Activated CD4-positive, alpha-beta T cell treated with anti-CD3 and anti-CD28 coated beads, Interleukin-2, amount 50 U/mL, for 1 hour (primary cell): ENCODE measurements at places on chromosomes 7 and 10.

- peak; percentile 44 for DNase-seq
Observed at GRCh38 chr7:32427769-32428291, 62.4 kb downstream of the LSM5 start.

GRCh38 chr7:74092964-74093471, 9.4 kb downstream of the LIMK1 start:
- DNase-seq = no peak

DNA sequence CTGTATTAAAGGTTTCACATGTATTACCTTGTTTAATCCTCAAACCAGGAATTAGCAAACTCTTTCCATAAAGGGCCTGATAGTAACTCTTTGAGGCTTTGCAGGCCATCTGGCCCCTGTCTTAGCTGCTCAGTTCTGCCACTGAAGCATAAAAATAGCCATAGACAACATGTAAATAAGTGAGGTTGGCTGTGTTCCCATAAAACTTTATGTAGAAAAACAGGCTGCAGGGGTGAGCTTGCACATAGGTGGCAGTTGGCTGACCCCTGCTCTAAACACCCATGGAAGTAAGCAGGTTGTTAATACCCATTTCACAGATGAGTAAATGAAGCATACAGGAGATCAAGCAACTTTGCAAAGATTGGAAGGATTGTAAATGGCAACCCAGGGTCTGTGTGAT, 1279.2 kb upstream of the AUTS2 start:
- DNase-seq = no peak

DNA sequence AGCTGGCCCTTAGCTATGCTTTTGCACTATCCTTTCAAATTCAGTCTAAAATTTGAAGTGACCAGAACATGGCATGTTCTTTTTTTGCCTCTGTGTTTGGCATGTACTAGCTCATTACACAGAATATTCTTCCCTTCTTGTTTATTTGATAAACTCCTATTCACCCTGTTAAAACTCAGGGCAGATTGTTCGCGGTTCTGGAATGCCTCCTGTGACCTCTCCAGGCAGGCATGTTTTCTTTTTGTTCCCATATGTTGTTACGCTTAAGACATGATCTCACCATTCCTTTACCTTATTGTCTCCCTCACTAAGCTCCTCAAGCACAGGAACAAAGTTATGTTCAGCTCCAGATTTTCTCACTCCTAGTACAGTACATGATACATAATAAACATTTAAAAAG, 181.7 kb downstream of the CCSER2 start:
- no peak for DNase-seq

DNA sequence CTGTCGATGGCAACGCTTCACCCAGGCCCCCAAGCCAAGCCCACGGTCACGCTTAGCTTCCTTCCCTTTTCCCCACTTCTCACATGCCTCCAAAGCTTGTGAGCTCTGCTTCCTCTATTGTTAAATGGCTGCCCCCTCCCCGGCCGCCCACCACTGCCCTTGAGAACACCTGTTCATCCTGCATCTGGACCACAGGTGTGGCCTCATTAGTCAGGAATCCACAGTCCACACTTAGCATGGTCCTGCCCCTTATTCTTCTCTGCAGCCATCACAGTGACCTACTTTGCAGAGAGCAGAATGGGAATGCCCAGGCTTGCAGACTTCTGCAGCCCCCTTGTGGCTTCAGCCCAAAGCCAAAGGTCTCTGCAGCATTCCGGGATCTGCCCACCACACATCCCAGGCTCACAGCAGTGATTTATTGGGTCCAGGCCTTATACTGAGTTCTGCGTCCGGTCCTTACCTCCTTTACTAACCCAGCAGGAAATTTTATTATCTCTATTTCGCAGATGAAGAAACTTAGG, 66.9 kb downstream of the PTPRE start:
- no peak for DNase-seq

DNA sequence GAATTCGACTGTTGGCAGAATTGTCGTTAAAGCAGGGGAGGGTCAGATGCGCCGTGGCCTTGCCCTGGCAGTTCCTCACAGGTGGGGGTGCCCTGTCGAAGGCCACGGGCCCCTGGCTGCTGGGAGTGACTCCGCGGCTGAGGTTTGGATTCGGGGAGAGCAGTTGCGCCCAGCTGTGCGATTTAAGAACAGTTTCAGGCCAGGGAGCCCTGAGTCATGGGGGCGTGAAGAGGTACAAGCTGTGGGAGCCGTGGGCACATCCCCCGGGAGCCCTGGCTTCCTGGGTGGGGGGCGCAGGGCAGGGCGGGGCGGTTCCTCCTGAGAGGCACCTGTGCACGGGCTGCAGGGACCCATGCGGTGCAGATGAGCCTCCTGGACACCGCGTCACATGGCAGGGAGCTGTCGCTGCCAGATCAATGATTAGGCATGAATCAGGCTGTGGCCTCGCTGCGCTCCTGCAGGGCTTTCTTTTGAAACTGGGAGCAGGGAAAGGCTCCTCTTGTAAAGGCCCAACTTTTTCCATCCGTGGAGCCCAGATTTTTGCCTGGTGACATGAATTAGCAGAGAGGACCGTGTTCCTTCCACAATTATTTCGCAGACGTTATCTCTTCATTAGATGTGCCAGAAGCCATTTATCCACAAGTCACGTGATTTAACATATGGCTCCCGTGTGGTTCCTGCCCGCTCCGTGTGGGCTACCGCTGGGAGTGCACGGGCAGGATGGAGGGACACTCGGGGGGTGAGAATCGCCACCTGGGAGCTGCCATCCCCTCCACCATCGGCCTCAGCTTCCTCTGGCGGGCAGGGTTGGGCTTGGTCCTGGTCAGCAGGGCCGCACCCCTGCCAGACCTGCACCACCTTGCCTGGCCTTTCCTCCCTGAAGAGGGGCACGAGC, 918 bp downstream of the PWWP2B start:
- peak; percentile 33 for DNase-seq

GRCh38 chr10:92619368-92619767, 26.4 kb downstream of the KIF11 start:
- no peak for DNase-seq

GRCh38 chr10:110355141-110355831, 50.6 kb upstream of the SMNDC1 start:
- no peak for DNase-seq

DNA sequence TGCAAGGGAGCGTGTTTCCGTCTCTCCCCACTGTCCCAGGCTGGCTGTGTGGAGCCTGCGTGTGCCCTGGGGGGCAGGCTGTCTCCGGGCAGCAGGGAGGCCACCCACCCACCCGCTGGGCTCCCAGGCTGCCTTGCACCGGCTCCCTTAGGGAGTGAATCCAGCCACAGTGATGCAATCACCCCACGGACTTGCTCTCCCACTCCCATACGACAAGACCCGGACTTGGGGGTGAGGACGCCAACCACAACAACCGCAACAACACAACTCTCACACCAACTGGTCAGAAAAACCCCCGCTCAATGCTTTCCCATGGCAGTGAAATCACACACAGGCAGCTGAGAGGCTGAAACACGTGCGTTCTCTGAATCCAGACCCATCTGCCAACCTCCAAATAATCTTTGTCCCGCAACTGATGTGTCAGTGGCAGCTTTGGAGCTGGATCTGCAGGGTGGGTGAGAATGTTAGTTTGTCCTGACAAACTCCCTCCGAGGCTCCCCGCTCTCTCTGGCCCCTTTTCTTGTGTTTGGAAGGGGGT, 62.7 kb upstream of the DDC start:
- DNase-seq = no peak

GRCh38 chr10:28595613-28596012, 62.7 kb downstream of the WAC start:
- DNase-seq = no peak

GRCh38 chr10:48749254-48749787, 64.6 kb downstream of the WDFY4 start:
- no peak for DNase-seq

DNA sequence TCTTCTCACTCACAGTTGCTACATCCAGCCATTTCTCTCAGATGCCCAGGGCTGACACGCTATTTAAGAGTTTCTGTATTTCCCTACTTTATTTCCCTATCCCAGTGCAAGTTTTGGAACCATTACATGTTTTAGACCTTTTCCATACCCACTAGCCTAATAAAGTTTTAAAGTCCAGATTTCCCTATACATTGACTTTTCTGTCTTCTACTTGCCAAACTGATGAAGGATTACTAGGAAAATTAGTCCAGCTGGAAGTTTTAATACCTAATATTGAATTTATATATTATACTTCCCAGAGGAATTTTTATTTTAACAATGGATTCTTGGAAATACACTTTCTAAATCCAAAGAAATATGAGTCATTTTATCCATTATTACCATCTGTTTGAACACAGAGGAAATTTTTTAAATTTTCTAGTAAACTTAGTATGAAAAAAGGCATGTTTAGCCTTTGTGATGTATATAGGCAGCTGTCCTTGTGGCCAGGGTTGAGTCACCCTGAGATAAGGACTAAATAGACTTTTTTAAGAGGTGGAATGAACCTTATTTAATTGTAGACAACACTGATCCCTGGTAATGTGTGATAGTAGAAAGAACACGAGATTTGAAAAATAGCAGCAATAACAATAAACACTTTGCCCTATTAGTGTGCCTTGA, 205.0 kb downstream of the TFEC start:
- DNase-seq = no peak

DNA sequence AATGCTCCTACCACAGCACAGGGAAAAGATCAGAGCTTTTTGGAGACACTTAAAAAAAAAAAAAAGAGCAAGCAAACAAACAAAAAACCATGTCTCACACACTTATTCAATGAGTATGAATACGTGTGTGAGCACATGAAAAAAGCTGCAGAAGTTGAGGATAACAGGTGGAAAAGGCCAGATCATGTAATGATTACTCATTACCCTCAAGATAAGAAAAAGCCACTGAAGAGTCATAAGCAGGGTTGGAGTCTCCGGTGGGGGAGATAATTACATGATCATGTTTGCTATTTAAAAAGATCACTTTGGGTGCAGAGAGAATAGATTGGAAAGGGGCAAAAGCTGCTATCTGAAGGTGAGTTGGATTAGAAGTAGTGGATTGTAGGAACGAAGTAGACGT, 77.0 kb downstream of the POU6F2 start:
- DNase-seq = no peak

DNA sequence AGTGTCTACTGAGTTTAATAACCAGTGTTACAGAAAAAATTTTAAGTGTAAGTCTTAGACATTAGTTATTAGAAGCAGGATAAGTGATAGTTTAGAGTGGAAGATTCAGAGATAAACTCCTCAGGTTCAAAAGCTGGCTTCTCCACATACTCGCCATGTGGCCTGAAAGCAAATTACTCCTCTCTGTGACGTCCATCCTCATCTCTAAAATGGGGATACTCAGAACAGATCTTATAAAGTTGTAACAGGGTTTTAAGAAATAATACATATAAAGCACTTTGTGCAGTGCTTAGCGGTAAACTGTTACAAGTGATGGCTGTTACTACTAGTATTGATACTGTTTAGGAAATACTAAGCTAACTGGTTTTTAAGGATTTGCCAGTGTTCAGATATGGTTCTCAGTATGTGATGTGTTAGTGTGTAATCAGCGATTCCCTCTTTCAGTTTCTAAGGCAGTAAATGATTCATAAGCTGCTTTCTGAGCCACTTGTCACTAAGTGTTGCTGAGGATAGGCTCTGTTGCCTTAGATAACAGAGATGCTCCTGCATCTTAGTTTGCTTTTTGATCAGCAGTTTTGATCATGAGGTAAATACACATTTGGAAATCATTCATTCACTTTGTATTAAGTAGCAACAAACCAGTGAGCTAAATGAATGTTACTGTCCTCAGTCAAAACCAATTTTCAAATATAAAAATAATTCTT, 58.7 kb downstream of the CYP51A1 start:
- no peak for DNase-seq

GRCh38 chr7:47304727-47305719, 276.9 kb downstream of the TNS3 start:
- no peak for DNase-seq

- no peak for DNase-seq
Observed at GRCh38 chr10:90834326-90834725, 23.5 kb downstream of the HTR7 start.

GRCh38 chr7:70097645-70098044, 499.4 kb downstream of the AUTS2 start:
- no peak for DNase-seq

DNA sequence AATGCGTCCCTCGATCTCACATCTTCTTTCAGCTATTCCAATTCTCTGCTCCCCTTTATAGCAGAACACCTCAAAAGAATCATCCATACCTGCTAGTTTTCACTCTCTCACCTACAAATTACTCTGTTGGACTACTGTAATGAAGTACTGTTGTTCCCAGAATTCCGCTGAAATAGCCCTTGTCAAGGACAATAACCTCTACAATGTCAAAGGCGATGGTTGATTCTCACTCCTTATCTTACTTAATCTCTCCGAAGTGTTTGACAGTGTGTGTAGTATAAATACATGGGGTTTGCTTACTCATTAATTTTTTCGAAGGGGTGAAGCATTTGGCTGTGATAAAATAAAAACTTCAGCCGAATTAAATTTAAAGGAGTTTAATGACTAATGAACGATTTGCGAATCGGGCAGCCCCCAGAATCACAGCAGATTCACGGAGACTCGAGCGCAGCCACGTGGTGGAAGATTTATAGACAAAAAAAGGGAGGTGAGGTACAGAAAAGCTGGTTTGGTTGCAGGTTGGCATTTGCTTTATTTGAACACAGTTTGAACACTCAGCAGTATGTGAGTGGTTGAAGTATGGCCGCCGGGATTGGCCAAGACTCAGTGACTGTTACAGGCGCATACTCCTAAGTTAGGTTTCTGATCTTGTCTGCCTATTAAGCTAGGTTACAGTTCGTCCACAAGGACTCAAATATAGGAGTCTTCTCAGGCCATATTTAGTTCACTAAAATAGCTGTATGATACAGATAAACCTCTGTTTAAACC, 29.8 kb downstream of the SYPL1 start:
- no peak for DNase-seq

DNA sequence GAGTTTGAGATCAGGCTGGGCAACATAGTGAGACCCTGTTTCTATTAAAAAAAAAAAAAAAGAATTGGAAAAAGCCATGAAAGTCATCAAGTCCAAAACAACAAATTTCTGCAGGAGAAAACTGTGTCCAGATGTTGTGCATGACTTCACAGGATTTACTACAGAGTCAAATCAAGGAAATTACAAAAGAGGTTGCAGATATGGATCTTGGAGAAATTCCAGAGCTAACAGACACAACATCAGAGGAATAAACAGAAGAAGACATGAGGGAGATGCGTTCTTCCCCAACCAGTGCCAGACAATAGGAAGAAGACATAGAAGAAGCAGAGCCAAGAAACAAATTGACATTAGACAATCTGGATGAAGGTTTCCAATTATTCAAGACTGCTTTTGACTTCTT, 24.3 kb upstream of the KCNIP2 start:
- DNase-seq = no peak
